NCI-H524 (cell line): ENCODE measurements at places on chromosomes 4 and X.

GRCh38 chr4:5691491-5692132 lies 16.7 kb downstream of the EVC2 start:
- DNase-seq: no peak

DNA sequence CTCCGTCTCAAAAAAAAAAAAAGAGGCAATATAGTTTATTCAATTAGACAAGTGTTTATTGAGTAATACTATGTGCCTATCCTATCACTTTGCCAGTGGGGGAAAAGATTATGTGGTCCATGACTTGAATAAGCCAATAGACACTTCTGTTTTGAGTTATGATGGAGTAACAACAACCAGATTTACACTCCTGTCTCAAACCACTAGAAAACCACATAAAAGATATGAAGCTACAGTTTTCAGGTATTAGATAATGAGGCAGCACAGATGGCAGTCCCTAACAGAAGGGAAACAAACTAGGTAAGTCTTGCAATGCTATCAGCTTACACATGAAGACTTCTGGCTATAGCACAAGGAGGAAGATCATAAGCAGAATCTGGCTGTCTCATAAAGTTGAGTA lies 22.5 kb downstream of the NFXL1 start:
- peak; percentile 2 for DNase-seq

DNA sequence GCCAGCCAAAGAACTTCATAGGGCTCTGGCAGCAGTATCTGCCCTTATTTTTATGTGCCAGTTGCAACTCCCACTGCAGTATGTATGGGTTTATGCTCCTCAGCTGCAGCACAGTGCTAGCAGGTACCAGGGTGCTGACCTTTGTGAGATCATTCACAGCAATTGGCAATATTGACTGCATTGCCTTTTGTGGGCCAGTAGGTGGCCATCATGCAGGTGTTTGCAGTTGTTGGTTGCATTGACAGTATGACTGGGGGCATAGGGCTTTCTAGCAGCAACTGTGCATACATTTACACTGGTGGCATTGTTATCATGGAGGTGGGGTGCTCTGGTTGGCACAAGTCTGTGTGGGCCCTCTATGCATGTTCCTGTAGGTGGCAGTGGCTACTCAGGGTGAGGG lies 42.5 kb downstream of the FAAH2 start:
- DNase-seq: no peak

DNA sequence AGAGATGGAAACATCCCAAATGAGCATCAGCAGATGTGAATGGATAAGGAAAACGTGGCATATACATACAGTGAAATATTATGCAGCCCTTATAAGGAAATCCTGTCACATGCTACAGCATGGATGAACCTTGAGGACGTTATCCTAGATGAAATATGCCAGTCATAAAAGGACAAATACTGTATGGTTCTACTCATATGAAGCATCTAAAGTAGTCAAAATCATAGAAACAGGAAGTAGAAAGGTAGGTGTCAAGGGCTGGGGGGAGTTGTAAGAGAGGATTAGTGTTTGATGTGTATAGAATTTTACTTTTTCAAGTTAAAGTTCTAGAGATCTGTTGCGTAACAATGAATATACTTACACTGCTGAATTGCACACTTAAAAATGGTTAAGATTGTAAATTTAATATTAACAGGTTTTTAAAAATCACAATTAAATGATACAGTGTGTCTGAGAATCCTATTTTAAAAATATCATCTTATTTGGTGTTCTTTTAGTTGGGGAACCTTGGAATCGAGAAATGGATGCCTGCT lies 58.5 kb downstream of the KDM6A start:
- DNase-seq: no peak

- no peak for DNase-seq
Observed at GRCh38 chr4:120225527-120225926, 158.9 kb upstream of the MAD2L1 start.

DNA sequence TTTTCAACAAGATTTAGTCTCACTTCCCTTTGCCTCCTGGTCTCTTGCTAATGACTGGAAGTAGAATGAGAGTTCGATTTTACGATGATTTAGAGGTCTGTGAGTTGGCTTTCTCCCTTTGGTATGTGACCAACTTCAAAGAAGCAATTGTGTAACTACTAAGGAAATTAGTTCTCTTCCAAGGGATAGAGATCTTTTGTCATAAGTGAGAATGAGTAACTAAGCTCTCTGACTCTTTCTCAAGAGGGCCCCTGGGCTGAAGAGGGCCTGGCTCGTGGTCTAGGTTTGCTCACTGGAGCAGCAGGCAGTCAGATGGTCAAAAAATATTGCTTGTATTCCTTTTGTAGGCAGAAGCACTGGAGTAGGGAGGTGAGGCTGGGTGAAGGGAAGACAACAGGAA lies 176.3 kb downstream of the ENOX2 start:
- DNase-seq: no peak

DNA sequence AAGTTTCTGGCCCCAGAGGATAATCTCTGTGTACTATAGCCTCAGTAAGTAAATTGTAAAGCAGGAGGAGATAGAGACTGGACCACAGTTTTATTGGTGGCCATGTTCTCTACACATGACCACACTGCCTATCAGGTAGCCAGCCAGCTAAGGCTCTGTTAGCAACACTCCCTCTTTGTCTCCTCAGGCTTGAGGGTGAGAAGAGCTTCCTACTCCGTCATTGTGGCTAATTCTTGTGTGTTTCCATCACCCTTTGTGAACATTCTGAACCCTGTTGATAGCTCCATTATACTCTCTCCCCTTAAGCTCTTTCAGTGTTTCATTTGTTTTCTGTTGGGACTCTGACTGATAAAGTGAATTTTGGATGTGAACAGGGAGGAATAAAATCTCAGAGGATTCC lies 233.4 kb downstream of the CFAP299 start:
- DNase-seq: no peak

DNA sequence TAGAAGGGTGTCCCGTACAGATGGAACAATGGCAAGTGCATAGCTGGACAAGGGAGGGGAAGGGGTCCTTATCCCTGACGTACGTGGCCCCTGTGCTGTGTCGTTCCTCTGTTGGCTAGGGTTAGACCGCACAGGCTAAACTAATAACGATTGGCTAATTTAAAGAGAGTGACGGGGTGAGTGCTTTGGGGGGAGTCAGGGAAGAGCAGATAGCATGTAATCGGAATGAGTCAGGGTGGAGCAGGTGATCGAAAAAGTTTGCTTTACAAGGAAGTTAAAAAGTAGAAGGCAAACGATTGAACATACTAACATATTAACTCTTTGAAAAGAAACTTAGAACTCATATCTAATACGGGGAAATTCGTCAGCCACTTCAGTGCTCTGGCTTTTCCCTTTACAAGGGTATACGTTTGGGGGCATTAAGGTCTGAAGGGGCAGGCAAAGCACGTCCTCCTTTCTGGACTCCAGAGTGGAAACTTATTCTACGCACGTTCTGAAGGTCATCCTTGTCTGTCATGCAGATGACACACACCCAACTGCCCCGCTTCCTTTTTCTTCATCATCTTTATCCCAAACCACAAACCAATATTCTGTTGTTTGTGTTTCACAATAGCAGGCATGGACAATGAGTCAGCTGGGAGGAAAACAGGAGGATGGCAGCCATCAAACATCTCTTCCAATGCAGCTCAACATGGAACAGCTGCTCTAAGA lies 10.2 kb upstream of the CRLF2 start:
- DNase-seq: no peak

DNA sequence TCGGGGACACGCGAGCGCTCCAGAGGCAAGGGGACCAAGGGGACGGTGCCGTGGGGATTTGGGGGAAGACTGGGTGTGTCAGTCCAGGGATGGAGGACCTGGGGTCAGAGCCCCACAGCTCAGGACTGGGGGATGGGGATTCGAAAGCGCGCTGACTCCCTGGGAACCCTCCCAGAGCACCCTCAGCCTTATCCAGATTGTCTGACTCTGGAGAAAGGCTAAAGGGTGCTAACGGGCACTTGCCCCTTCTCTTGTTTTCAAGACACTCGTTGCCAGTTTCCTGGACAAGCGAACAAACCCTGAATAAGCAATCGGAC lies 1.1 kb downstream of the DOCK11 start:
- DNase-seq: no peak

- DNase-seq: no peak
Observed at GRCh38 chr4:137521053-137521452, 11.2 kb downstream of the PCDH18 start.

GRCh38 chr4:73599182-73599581 lies 21.1 kb downstream of the RASSF6 start:
- peak; percentile 22 for DNase-seq

- peak; percentile 20 for DNase-seq
Observed at GRCh38 chr4:43709443-43709842, 739.2 kb downstream of the KCTD8 start.

- DNase-seq: no peak
Observed at GRCh38 chr4:114472269-114473032, 126.2 kb upstream of the UGT8 start.

GRCh38 chr4:14862891-14863290 lies 139.4 kb upstream of the CPEB2 start:
- peak; percentile 28 for DNase-seq

DNA sequence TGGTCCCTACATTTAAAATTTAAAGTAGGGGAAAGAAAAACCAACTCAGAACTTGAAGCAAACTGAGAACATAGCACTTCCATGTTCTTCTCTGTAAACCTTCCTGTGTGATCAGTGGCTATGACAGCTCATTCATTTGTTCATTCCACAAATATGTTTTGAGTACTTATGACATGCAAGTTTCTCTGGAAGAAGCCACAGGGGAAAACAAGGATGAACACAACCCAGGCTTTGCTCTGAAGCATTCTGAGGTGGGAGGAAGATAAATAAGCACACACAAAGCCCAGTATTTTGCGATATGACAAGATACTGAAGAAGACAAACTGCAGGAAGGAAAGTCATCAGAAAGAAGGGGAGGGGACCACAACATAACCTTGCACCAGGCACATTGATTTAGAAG lies 96.4 kb downstream of the CHIC2 start:
- DNase-seq: no peak

- DNase-seq: peak; percentile 62
Observed at GRCh38 chrX:100928660-100929613, at the start of gene XKRX. TSS of gene XKRX (minus strand) at chrX:100928917. CDS start at chrX:100928304, 613 bp downstream.

DNA sequence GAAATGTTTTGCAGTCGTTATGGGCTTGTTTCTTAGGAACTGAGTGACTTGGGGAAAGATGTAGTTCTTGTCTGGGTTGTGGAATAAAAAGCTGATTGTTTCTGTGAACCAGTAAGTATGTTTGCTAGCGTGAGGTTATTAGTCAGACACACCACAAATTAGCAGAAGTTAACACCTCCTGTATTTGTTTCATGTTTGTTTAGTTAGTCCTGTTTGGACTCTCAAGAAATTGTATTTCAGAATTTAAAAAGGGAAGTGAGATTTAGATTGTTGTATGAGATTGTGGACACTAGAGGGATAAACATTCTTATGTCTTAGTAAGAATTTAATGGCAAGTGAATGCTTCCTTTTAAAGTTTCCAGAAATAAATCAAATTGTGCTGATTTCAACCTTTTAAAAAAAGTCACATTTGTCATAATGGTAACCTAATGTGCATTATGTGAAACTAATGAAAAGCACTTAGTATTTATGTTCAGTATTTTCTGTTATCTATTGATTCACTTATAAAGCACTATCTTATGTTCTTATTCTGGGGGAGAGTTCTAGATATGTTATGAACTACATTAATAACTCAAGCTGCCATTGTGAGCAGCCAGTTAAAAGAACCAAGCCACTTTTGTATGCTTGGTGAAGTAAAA lies 25.6 kb downstream of the ATP10D start:
- no peak for DNase-seq

DNA sequence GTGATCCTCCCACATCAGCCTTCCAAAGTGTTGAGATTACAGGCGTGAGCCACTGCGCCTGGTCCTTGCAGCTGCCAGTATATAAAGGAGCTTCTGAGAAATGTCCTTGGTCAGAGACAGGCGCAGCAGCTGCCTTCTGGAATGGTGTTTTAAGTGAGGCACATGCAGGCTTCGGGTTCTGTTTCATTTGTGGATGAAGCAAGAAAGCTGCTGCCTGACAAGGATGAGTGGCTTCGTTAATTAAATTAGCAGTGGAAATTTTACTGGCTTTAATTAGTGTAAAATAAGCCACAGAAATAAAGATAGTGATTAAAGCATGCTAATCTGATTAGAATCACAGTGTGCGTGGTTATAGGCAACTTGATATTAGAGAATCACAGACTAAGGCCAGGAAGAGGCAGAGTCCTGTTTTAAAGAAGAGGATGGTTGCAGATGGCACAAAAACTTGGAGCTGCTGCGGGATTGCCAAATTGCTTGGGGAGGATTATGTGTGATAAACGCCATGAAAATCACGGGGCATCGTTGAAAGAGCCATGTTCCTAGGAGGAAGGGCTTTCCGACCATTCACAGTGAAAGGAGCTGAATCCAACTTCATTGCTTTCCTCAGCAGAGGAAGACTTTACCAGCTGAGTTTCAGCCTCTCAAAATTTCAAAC lies 348.4 kb upstream of the FAT1 start:
- DNase-seq: peak; percentile 83

DNA sequence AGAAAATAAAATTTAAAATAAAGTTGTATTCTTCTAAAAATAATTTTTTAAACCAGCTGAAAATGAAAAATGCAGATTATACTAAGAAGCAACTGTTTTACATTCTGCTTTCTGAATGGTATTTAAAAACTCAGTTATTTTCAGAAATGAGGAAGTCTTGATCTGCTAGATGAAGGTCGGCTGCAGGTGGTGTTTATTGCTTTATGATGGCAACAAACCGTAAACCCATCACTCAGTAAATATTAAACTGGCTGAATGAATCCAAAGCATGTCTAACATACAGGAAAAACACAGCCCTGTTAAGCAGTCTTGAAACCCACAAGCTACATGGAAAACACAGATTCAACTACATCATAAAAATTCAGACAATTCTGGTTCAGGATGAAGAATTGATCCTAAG lies 29.3 kb downstream of the DYNLT3 start:
- no peak for DNase-seq

GRCh38 chr4:16862697-16863096 lies 35.7 kb downstream of the LDB2 start:
- no peak for DNase-seq

DNA sequence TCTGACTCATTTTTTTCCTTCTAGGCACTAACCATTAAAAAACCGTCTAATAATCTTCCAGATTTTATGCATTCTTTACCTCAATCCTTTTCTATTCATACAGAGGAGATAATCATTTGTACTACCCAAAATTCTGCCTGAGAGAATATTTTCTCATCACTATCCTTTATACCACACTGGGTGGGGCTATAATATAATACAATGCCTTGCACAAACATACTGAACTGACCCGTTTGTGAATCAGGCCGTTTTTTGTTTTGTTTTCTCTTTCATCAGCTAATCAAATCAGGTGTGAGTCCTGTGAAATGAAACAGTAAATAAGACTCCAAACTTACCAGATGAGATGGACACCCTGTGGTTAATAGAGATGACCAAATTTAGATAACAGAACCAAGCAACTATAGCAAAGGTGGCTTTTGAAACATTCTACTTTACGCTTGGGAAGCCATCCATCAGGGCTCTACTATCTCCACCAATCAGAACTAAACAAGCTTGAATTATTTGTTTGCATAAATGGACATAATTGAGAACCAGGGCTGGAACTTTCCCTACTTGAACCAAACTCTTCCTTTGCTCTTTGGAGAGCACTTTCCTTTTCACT lies 573.0 kb downstream of the GABRG1 start:
- DNase-seq: peak; percentile 5
